Left renal cortex interstitium (tissue), 4 donors: ENCODE measurements at places on chromosomes 13 and 19. TPM values are rescaled to one million over a fixed set of nuclear protein-coding genes. Genes with fewer than 3 reads are reported as not detected.

- DNase-seq, result no peak
Measured at GRCh38 chr13:111007209-111007608, 92.3 kb upstream of the ANKRD10 start.

GRCh38 chr13:109387471-109387870 lies 398.9 kb downstream of the IRS2 start:
- DNase-seq, result no peak

GRCh38 chr13:21164631-21165030 lies 11.7 kb downstream of the SKA3 start:
- DNase-seq, result no peak

- no peak for DNase-seq
Measured at GRCh38 chr19:12260861-12261260, 33.8 kb downstream of the ZNF44 start.

- DNase-seq, result no peak
Measured at GRCh38 chr13:37534181-37534580, 64.4 kb downstream of the POSTN start.

DNA sequence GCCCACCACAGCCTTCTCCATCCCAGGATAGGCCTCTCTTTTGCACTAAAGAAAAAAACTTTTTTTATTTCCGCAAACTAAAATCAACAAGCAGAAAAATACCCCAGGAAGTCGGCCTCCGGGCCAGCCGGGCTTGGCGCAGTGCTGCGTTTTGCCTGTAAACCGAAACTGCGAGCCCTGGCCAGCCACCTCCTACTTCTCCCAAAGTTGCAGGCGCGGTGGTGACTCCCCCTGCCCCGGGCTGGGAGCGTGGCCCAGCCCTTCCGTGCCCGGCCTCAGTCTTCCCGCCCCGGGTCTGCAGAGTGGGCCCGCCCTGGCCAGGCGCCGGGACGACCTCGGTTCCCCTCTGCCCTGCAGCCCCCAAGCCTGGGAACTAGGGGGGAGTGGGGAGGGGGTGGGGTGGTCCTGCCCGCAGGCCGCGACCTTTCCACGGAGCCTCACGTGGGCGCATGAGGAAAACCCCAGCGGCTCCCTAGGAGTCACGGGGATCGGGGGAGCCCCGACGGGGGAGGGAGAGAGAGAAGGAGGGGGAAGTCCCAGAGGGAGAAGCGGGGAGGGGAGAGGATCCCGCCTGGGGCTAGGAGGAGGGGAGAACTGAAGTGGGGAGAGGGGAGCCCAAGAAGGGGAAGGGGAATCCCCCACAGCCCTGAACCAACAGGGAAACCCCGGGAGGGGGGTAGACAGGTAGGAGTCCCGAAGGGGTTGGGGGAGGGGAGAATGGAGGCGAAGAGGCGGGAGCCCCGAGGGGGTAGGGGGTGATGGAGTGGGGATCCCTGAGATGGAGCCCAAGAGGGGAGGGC lies 3.0 kb downstream of the GADD45B start:
- DNase-seq, result no peak

GRCh38 chr19:38592940-38593339 lies 24.8 kb downstream of the MAP4K1 start:
- no peak for DNase-seq

PLPPR3 gene
- polyA plus RNA-seq, result 11.6 TPM

NKG7 gene
- polyA plus RNA-seq, result 0.90 TPM
